ENCODE measurements at places on chromosomes 11 and 22. TPM values are rescaled to one million over a fixed set of nuclear protein-coding genes. Genes with fewer than 3 reads are reported as not detected.

GRCh38 chr11:38721586-38722315 is 2123.7 kb upstream of the RAG2 start:
- DNase-seq, result no peak

- DNase-seq, result peak; percentile 26
These were observed 186.2 kb downstream of the SPON1 start for GRCh38 chr11:14148653-14149273.

GRCh38 chr11:2974272-2974671 is 17.9 kb downstream of the NAP1L4 start:
- DNase-seq, result no peak

GRCh38 chr22:46173152-46173551 is 22.8 kb downstream of the PPARA start:
- no peak for DNase-seq

- no peak for DNase-seq
These were observed 22.8 kb downstream of the APIP start for GRCh38 chr11:34893416-34893815.

DNA sequence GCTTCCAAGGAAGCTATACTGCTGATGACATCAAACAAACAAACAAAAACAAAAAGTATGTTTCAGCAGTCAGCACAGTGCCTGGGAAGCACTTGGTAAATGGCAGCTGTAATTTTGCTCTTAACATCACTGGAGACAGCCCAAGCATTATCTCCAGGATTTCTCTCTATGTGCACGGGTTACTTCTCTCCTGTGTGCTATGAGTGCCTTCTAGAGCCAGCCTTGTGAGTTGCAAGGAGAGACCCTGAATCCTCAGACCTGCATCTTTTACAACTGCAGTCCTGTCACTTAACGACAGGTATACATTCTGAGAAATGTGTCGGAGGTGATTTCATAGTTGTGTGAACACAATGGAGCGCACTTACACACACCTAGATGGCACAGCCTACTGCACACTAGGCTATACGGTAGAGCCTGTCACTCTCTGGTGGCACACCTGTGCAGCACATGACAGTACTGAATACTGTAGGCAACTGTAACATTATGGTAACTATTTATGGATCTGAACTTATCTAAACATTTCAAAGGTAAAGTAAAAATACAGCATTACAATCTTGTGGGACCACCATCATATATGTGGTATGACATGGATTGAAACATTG is 662.5 kb upstream of the B3GAT1 start:
- DNase-seq, result no peak

- DNase-seq, result no peak
These were observed 21.9 kb downstream of the OR5B21 start for GRCh38 chr11:58485961-58486360.

DNA sequence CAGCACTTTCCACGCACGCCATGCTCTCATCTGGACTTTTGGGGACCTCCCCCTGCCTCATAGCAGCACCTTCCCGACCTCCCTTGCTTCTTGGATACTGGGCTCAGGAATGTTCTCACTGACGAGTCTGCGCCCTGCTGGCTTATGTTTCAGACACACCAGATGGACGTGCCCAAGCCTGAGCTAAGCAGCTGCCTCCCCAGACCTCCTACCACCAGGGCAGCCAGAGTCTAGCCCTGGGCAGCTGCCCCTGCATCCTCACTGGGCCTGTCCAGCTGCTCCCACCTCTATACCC is 13.2 kb upstream of the RGL4 start:
- no peak for DNase-seq

- no peak for DNase-seq
These were observed 7.1 kb upstream of the PYGM start for GRCh38 chr11:64766881-64767280.

DNA sequence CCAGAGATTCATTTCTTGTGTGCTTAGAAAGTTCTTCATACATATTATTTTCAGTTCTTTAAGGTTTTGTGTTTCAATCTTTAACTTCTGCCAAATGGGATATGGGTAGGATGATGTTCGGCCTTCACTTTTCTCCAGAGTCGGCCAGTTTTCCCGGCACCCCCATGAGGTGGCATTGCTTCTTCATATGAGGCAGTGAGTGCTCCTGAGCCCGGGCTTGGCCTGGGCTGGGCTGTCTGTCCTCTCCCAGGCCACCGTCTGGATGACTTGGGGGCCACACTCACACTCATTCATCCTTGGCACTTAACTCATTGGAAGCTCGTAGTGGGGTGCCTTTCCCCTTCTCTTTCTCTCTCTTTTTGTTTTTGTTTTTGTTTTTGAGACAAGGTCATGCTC is 23.8 kb downstream of the FADS2 start:
- DNase-seq, result no peak

- DNase-seq, result no peak
These were observed 29.5 kb upstream of the ANO5 start for GRCh38 chr11:22163394-22163797.

DNA sequence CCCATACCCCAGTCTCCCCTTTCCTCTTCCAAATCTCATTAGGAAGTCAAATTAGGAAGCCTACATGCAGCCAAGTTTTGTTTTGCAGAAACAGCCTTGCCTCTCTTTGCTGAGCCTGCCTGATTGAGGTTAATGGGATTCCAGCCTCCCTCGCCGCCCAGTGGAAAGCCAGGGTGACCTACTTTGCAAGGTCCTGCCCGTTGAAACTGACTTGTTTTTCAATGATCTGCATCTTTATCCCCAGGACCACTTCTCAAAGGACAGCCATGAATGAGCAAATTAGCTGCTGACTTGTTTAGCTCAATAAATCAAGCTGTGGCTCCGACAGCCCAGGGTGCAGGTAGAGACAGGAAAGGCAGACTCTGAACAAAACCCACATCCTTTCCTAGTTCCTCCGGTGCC is 110.4 kb downstream of the RRAS2 start:
- DNase-seq, result peak; percentile 57

DNA sequence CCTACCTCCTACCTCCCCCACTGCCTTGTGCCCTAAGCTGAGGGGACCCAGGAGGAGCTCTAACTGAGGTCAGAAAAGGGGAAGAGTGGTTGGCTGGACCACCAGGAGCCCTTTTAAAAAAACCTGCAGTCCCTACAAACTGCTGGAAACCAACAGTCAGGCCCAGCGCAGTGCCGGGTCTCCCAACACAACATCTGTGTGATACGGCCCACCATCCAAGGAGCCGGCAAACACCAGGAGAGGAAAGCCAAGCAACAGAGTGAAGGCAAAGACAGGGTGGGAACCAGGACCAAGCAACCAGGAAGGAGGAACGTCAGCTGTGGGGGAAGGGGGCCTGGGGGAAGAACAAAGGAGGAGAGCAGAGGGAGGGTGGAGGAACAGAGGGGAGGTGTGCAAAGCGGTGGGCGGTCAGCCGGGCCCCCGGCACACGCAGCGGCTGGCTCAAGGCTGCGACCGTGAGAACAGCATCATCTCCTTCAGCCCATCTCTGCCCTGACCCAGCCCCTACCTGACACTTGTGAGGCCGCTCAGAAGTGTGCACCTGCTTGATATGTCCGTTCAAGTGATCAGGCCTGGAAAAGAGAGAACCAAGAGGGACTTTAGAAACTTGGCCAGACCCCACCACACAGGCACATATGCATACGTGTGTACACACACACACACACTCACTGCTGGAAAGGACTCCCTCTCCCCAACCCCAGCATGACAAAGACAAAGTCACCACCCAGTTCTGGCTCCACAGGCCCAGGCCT is 3.6 kb downstream of the PATZ1 start:
- DNase-seq, result no peak

DNA sequence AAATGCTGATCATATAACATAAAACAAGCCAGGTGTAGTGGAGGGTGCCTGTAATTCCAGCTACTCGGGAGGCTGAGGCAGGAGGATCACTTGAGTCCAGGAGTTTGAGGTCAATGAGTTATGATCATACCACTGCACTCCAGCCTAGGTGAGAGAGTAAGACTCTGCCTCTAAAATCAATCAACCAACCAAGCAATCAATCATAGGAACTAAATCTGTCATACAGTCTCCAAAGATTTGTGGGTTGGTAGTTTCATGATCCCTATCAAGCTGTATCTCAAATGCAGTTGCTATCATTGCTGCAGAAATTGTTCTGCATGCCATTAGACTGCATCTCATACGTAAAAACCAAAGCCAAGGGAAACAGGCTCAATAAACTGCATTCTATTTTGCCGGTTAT is 33.1 kb downstream of the NARS2 start:
- no peak for DNase-seq

DNA sequence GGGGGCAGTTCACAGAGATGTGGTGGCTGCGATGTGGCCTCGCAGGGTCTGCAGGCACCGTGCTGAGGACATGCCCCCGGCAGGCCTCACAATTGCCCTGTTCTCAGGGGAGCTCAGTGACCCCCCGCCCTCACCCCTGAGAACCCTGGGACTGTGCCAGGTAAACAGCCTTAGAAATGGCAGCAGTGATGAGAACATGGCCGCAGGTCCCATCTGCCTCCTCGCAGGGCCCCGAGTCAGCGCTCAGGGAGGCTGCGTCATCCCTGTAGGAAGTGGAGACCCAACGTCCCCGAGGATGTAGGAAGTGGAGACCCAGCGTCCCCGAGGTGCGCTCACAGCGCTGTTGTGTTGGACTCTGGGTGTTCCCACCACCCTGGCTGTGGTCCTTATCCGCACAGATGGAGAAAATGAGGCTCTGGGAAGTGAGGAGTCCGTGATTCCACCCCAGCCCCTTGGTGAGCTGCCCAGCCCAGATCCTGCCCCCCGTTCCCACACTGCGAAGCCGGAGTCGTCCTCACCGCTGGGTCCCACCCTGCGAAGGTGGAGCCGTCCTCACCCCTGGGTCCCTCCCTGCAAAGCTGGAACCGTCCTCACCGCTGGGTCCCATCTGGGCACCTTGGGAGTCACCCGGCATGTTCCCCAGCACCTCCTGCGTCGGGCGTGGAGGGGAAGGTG is 1086.8 kb downstream of the BRD1 start:
- DNase-seq, result no peak

GRCh38 chr11:95254716-95255115 is 23.7 kb upstream of the SESN3 start:
- no peak for DNase-seq

DNA sequence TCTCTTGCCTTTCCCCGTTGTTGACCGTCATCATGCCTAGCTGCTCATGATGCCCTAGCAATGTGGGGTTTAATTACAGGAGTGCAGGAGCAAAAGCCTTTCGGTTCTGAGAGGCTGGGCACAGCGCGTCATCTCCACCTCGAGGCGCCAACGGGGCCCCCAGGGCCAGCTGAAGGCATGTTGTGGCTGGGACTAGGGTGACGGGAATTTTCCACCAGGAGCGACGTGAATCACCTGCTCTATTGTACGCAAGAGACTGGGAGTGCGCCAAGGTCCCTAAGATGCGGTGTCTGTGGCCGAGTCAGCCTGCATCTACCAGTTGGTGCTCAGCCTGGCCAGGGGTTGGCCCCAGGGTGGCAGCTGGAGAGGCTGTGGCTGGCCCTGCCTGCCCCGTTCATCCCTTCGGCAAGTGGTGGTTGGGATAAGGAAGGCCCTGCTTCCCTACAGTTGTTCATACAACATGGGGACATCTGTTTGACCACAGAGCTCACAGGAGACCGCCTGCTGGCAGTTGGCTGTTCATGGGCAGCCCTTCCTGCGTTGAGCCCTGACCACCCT is 1175.6 kb downstream of the BRD1 start:
- no peak for DNase-seq

DNA sequence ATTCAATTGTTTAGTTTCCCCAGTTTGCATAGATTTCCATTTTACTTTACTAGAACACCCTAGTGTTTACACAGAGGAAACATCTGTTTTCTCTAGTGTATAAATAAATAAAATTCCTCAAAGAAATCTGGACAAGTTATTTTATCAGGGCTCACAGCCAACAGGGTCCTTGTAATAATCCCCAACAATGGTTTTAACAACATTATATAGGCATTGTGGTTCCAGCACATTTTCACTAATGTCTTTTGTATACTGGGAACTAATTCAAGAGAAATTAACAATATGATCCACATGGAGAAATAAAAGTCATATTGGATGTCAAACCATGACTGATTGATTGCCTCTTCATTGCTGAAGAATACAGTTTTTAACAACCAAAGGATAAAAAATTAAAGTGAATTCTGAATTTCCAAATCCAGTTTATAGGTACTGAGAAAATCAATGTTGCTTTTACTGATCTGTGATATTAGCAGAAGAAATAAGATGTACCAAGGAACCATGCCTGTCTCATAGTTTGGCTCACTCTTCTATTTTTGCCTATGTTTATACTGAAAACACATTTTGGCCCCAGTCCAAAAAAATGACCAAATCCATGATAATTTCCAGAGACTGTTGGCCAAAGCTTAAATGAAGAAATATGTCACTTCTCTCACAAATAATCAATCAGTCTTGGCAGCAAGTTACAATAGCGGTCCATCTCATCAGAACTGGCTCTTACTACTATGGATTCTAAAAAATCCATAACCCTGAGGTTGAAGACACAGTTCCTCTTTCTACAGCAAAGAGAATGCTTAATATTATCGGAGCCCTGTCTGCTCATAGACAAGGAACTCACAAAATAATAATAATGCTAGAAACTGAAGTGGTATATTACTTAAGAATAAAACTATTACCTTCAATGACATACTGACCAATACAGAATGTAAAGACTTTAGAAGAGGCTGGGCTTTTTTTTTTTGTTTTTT is 1.4 kb upstream of the MS4A13 start:
- no peak for DNase-seq

DNA sequence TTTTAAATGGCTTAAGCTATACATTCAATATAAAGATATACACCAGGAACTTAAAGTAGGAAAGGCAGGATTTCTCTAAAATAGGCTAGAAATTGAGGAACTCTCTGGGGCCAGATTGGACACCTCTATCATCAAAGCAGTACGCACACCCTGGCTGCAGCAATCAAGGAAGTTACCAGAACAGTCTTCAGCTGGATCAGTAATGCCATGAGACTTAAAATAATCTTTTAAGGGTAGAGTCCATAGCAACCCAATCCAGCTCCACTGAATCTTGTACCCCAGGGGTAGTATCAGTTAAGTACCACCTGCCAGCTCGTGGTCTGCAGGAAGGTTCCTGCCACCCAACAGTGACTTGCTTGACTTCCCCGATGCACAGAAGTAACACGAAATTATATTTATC is 3.0 kb downstream of the RDX start:
- no peak for DNase-seq

GRCh38 chr22:35609261-35609660 is 7.9 kb downstream of the MB start:
- no peak for DNase-seq

- no peak for DNase-seq
These were observed 196.5 kb downstream of the TENM4 start for GRCh38 chr11:79244241-79244772.

The SCT gene
- 0.88 TPM for total RNA-seq

The GAS2 gene
- 52.4 TPM for total RNA-seq

The SLC22A6 gene
- 25.0 TPM for total RNA-seq

The OR8B8 gene
- not detected for total RNA-seq

The C11orf91 gene
- total RNA-seq, result not detected

The CCDC73 gene
- 0.06 TPM for total RNA-seq

The SLC17A6 gene
- 86.9 TPM for total RNA-seq

The DDX6 gene
- total RNA-seq, result 230 TPM

The TCN2 gene
- 29.9 TPM for total RNA-seq

The TRIM49C gene
- not detected for total RNA-seq

The CBLIF gene
- not detected for total RNA-seq

The BIRC3 gene
- total RNA-seq, result 3.9 TPM

The OR56B1 gene
- total RNA-seq, result not detected
